Thymus (tissue), 14 donors: ENCODE measurements at places on chromosomes 2 and 18. TPM values are rescaled to one million over a fixed set of nuclear protein-coding genes. Genes with fewer than 3 reads are reported as not detected.

- no peaks in the 10 kb centered on the region for H3K36me3 ChIP-seq
- no peaks in the 10 kb centered on the region for H3K4me1 ChIP-seq
- no peak overlapping the region for H3K4me3 ChIP-seq
- no peak for DNase-seq
Observed at GRCh38 chr2:15993666-15994065, 53.3 kb downstream of the MYCN start.

The FNDC4 gene
- 0.85 TPM for total RNA-seq

The RND3 gene
- total RNA-seq = 7.4 TPM

The KIAA2012 gene
- total RNA-seq = 0.19 TPM

- peaks cover 24% of the 10 kb centered on the region for H3K36me3 ChIP-seq
- no peak overlapping the region for H3K27ac ChIP-seq
- no peak for DNase-seq
- H3K4me3 ChIP-seq = no peak overlapping the region
- no peaks in the 10 kb centered on the region for H3K4me1 ChIP-seq
- no peaks in the 10 kb centered on the region for H3K27me3 ChIP-seq
Observed at GRCh38 chr2:218476676-218477075, 57.8 kb downstream of the VIL1 start.

GRCh38 chr2:101265893-101266499 is 13.3 kb downstream of the CNOT11 start:
- peaks cover 63% of the 10 kb centered on the region for H3K36me3 ChIP-seq
- H3K4me1 ChIP-seq = no peaks in the 10 kb centered on the region
- H3K4me3 ChIP-seq = no peak overlapping the region
- no peak overlapping the region for H3K27ac ChIP-seq
- no peak for DNase-seq

The EMILIN1 gene
- 9.2 TPM for total RNA-seq

DNA sequence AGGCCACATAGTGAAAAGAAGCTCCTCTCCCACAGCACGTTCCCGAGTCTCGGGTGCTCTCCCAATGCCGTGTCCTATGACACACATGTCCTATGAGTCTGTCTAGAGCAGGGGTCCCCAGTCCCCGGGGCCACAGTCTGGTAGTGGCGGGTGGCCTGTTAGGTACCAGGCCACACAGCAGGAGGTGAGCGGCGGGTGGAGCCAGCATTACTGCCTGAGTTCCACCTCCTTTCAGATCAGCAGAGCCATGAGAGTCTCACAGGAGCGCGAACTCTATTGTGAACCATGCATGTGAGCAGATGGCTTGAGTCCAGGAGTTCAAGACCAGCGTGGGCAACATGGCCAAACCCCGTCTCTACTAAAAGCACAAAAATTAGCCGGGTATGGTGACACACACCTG is 112.6 kb downstream of the ZBTB7C start:
- H3K27me3 ChIP-seq = no peaks in the 10 kb centered on the region
- H3K4me3 ChIP-seq = no peak overlapping the region
- H3K36me3 ChIP-seq = no peaks in the 10 kb centered on the region
- no peak for DNase-seq

DNA sequence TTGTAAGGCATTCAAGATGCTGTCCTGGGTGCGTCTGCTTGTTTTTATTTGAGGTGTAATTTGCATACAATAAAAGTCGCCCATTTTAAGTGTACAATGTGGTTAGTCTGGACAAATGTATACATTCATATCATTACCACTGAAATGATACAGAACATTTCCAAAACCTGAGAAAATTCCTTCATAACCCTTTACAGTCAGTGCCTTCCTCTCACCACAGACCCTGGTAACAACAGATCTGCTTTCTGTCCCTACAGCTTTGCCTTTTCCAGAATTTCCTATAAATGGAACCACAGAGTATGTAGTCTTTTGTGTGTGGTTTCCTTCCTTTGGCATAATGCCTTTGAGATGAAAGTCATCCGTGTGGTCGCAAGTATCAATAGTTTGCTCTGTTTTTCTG is 45.8 kb upstream of the NFU1 start:
- H3K4me1 ChIP-seq = no peaks in the 10 kb centered on the region
- DNase-seq = no peak
- H3K36me3 ChIP-seq = peaks cover 25% of the 10 kb centered on the region
- no peak overlapping the region for H3K27ac ChIP-seq
- no peaks in the 10 kb centered on the region for H3K27me3 ChIP-seq

DNA sequence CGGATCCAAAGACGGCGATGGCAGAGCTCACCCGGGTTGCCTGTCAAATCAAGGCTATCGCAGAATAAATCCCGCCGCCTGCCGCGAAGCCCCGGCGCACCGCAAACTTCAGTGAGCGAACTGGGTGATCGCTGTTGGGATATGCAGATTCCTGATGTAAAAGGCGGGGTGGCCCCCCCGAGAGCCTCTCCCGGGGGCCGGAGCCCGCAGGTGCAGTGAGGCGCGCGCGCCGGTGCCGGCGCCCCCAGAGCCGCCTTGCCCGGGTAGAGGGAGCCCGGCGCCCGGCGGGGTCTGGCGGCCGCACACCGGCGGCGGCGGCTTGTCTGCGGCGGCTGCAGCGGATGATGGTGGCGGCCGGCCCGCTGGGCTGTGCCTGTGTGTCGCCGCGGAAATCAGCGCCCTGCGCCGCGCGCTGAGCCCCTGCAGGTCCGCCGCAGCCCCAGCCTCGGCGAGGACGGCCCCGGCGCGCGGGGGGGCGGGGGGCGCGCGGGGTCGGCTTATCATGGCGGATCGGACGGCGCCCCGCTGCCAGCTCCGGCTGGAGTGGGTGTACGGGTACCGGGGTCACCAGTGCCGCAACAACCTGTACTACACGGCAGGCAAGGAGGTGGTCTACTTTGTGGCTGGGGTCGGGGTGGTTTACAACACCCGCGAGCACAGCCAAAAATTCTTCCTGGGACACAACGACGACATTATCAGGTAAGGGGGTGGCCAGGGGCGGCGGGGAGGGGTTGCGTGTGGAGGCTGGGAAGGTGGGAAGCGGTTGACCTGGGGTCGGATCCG is 1.3 kb downstream of the EML6 start:
- peak overlapping the region; percentile 80 for H3K4me3 ChIP-seq
- no peak overlapping the region for H3K27ac ChIP-seq
- peaks cover 10% of the 10 kb centered on the region for H3K4me1 ChIP-seq

GRCh38 chr2:145380436-145381017 is 860.6 kb upstream of the ZEB2 start:
- H3K27me3 ChIP-seq = no peaks in the 10 kb centered on the region
- H3K36me3 ChIP-seq = no peaks in the 10 kb centered on the region
- no peaks in the 10 kb centered on the region for H3K4me1 ChIP-seq
- H3K4me3 ChIP-seq = no peak overlapping the region
- H3K27ac ChIP-seq = no peak overlapping the region

DNA sequence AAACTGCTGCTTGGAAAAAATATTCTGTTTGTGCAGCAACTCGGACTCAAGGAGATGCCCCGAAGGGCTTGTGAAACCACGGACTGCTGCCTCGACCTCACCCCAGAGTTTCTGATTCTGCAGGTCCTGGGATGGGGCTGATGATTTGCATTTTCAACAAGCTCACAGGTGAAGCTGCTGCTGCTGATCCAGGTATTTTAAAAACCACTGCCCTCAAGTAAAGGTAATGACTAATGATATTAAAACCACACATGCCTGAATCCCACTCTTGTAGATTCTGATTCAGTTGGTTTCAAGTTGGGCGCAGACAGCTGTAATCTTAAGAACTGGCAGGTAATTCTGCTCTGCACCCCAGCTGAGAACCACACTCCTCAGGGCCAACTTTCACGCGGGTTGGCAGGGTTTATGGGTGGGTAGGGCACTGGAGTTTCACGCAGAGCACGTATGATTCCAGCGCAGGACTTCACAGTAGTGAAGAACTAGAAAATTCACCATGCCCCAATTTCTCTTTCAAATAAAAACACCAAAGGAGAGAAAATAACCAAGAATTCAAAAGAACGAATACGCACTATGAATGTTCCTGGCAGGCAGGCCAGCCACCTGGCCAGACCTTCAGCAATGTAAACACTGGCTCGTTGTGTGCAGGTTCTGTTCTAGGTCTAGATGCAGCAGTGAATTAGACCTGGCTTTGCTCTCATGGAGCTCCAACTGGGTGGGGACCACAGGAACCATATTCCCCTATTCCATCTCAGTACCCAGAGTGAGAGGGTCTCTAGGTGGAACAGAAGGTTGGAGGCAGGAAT is 74.6 kb upstream of the ZFP36L2 start:
- H3K27me3 ChIP-seq = no peaks in the 10 kb centered on the region
- H3K4me3 ChIP-seq = no peak overlapping the region
- no peak overlapping the region for H3K27ac ChIP-seq
- H3K36me3 ChIP-seq = no peaks in the 10 kb centered on the region
- DNase-seq = no peak
- H3K4me1 ChIP-seq = no peaks in the 10 kb centered on the region

- no peaks in the 10 kb centered on the region for H3K36me3 ChIP-seq
- H3K4me1 ChIP-seq = no peaks in the 10 kb centered on the region
- no peak for DNase-seq
- H3K4me3 ChIP-seq = no peak overlapping the region
Observed at GRCh38 chr18:35478520-35479435, 19.0 kb downstream of the INO80C start.

The MBP gene
- 16.1 TPM for total RNA-seq
